WTC11 (cell line): ENCODE measurements at places on chromosomes 5 and 9. TPM values are rescaled to one million over a fixed set of nuclear protein-coding genes. Genes with fewer than 3 reads are reported as not detected.
A peak's percentile ranks its signal among the peaks of the same experiment; 100 is the strongest.

DNA sequence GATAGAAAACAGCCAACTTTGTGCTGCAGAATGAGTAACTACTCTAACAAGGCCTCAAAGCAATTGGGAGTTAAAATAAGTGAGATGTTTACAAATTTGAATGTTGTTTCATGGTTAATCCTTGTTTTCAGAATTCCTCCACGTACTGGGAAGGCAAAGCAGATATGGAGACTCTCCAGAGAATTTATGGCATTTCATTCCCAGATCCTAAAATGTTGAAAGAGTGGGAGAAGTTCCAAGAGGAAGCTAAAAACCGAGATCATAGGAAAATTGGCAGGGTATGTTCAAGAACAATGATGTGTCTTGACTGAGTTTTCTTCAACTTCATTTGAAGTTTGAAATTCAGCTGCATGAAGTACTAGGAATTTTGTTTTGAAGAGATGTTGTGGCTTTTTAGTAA, 16.4 kb downstream of the TARS1 start:
- no peaks in the 10 kb centered on the region for H3K27me3 ChIP-seq
- DNase-seq = no peak
- peaks cover 92% of the 10 kb centered on the region for H3K36me3 ChIP-seq
- peak overlapping the region; percentile 2; the same call in 1 of the 2 replicates for H3K27ac ChIP-seq
- peaks cover 3% of the 10 kb centered on the region for H3K4me1 ChIP-seq

The CATSPER3 gene
- 0.34 to 0.44 TPM (median 0.37 TPM) in 3 replicates for total RNA-seq

- no peak overlapping the region for H3K4me3 ChIP-seq
- H3K4me1 ChIP-seq = no peaks in the 10 kb centered on the region
- H3K36me3 ChIP-seq = no peaks in the 10 kb centered on the region
These were observed 37.9 kb downstream of the SLC6A7 start for GRCh38 chr5:150227606-150228273.

The FOXI1 gene
- not detected in 3 replicates for total RNA-seq

The ST8SIA4 gene
- 0.76 to 1.3 TPM (median 0.96 TPM) in 3 replicates for total RNA-seq

DNA sequence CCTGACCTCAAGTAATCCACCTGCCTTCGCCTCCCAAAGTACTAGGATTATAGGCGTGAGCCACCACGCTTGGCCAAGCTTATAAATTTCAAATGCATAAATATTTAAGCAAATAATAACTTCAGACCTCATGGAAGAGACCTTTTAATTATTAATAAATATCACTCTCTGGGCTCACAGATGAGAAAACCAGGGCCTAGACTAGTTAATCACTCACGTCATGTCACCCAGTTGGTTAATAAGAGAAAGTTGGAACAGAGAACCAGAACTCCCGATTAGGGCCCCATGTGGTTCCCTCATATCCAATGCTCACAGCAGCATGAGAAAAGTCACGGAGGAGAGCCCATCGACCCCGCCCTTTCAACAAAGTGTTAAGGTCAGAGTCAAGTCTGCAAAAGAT, 79.3 kb downstream of the EPB41L4A start:
- no peaks in the 10 kb centered on the region for H3K36me3 ChIP-seq
- H3K27me3 ChIP-seq = no peaks in the 10 kb centered on the region
- H3K4me3 ChIP-seq = no peak overlapping the region
- H3K27ac ChIP-seq = no peak overlapping the region

GRCh38 chr5:172659909-172660628, 19.0 kb downstream of the NEURL1B start:
- H3K4me1 ChIP-seq = peaks cover 11% of the 10 kb centered on the region
- no peak overlapping the region for H3K4me3 ChIP-seq
- 0 out of 2 replicates have a peak overlapping the region, but pooled peaks have one; percentile 14 for H3K27ac ChIP-seq
- peak; percentile 30 for DNase-seq

- H3K4me1 ChIP-seq = peaks cover 27% of the 10 kb centered on the region
- H3K27ac ChIP-seq = no peak overlapping the region
- no peak overlapping the region for H3K4me3 ChIP-seq
- no peak for DNase-seq
- H3K27me3 ChIP-seq = no peaks in the 10 kb centered on the region; the same call in 1 of the 2 replicates
These were observed 241.7 kb upstream of the GAS1 start for GRCh38 chr9:87189006-87189405.

- H3K36me3 ChIP-seq = no peaks in the 10 kb centered on the region
- H3K4me1 ChIP-seq = peaks cover 13% of the 10 kb centered on the region
- no peaks in the 10 kb centered on the region for H3K27me3 ChIP-seq
- DNase-seq = no peak
- no peak overlapping the region for H3K27ac ChIP-seq
- no peak overlapping the region for H3K4me3 ChIP-seq
These were observed 397.6 kb downstream of the RASEF start for GRCh38 chr9:82665324-82665723.

GRCh38 chr5:57209316-57210040, 35.6 kb downstream of the GPBP1 start:
- H3K27ac ChIP-seq = peak overlapping the region; percentile 22
- H3K27me3 ChIP-seq = no peaks in the 10 kb centered on the region
- no peak overlapping the region for H3K4me3 ChIP-seq
- no peak for DNase-seq
- peaks cover 63% of the 10 kb centered on the region for H3K4me1 ChIP-seq

The GPR151 gene
- not detected in 3 replicates for total RNA-seq

DNA sequence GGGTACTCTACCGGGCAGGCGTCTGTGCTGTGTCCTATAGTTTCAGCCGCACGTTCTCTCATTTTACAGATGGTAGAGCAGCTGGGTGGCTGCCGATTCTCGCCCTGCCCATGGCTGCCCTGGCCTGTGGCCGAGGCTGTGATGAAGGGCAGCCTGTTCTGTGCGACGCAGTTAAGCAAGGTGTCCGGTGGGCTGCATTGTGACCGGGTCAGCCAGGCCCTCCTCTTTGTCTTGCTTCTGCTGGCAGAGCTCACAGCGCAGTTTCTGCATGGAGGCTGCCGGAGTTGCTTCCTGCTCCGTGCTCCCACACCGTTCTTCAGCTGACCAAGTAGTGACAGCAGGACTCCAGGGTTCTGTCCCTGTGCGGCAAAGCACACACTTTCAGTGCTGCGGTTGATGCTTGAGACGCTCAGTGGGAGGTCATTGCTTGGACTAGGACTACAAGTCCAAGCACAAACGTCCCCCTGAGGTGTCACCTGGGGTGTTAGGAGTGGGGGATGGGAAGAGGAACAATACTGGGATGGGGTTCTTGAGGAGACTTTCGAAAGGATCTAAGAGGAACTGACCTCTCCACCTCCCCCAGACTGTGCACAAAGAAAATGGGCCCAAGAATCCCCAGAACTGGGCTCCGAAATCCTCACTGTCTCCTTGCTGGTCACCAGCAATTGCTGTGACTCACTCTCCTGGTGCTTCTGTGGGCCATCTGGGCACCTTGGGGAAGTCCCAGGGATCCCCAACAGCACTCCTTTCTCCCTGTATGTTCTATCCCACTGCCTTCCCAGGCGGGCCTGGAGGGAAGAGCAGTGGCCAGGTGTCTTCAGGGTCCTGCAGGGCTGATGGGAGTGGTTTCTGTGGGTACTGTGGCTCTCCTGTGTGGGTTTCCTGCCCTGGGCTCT, 58.2 kb downstream of the GADD45G start:
- H3K36me3 ChIP-seq = no peaks in the 10 kb centered on the region
- H3K4me3 ChIP-seq = no peak overlapping the region
- peaks cover 59% of the 10 kb centered on the region for H3K4me1 ChIP-seq
- H3K27me3 ChIP-seq = peaks cover 3% of the 10 kb centered on the region; the same call in 1 of the 2 replicates

GRCh38 chr5:140261403-140262171, 41.3 kb downstream of the PFDN1 start:
- peaks cover 8% of the 10 kb centered on the region; the same call in 1 of the 2 replicates for H3K36me3 ChIP-seq
- no peaks in the 10 kb centered on the region for H3K27me3 ChIP-seq
- H3K27ac ChIP-seq = no peak overlapping the region
- H3K4me3 ChIP-seq = no peak overlapping the region
- no peak for DNase-seq

The SMC5 gene
- 20.2 to 21.8 TPM (median 21.4 TPM) in 3 replicates for total RNA-seq

- H3K4me1 ChIP-seq = peaks cover 19% of the 10 kb centered on the region
- H3K27me3 ChIP-seq = peaks cover 3% of the 10 kb centered on the region; the same call in 1 of the 2 replicates
- H3K36me3 ChIP-seq = no peaks in the 10 kb centered on the region
- H3K4me3 ChIP-seq = no peak overlapping the region
- no peak overlapping the region for H3K27ac ChIP-seq
- no peak for DNase-seq
These were observed 70.7 kb downstream of the THBS4 start for GRCh38 chr5:80105698-80106439.

DNA sequence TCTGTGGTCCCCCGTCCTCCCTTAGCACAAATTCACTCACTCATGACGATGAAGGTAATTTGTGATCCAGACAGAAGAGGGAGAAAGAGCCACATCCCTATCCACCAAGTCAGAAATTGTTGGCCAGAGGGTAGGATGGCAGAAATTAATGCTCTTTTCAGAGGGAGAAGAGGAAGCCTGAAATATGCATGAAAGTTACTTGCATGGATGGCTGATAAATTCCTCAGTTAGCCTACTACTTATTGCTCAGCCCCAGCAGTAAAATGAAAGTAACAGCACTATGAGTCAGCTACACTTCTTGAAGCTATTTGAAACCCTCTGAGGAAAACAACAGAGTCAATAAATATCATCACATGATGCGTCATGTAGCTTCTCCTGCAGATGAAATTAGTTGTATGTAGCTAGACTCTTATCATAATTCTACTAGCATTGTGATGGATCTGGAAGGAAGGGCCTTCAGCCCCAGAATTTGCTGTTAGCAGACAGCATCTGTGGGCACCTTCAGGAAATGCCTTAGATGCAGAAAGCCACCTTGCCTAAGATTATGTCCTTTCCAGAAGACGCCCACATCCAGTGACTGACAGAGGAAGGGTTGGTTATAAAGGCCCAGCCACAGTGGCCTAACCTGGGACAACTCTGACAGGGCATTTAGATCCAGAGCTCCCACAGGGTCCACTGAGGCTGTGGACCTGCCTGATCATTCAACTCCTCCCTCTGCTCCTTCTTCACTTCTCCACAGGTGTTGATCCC, 81.2 kb upstream of the CCDC112 start:
- H3K4me3 ChIP-seq = no peak overlapping the region
- no peaks in the 10 kb centered on the region for H3K36me3 ChIP-seq

DNA sequence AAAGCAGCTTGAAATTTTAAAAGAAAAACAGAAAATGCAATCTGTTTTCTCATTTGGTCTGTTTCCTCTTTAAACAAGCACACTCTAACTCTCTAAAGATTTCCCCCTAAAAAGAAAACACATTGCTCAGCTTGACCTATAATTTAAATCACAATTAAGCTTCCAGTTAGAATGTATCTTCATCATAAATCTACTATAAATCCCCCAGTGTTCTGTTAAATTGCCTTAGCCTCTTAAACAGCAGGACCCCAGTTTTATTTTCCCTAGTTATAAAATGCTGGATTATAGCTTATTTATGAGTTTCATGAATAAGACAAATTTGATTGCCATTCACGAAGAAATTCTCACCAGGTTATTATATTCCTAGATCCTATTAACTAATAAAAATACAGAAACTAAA, 8.6 kb upstream of the SMC2 start:
- H3K27me3 ChIP-seq = no peaks in the 10 kb centered on the region
- no peak overlapping the region for H3K4me3 ChIP-seq
- H3K36me3 ChIP-seq = peaks cover 14% of the 10 kb centered on the region
- no peak for DNase-seq
- H3K27ac ChIP-seq = no peak overlapping the region

DNA sequence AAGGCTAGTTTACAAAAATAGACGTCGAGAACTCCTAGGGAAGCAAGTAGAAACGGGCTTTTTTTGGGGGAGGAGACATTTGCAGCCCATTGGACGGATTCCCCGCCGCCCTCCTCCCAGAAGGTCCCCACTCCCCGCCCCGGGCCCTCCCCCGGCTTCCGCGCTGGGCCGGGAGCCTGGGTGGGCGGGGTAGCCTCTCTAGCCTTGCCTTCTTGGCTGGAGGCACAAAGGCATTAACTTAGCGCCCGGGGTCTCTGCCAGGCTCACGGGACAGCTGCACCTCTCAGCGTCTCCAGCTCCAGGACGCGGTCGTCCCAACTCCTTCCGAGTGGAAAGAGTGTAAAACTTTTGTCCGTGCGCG, at the start of gene DMRTA1:
Gene DMRTA1 (plus strand): TSS at position 236 of the 361 bp plus-strand sequence. CDS start 242 bp downstream, outside the sequence.
- DNase-seq = peak; percentile 81
- H3K36me3 ChIP-seq = peaks cover under 1% of the 10 kb centered on the region; the same call in 1 of the 2 replicates
- peak within 1 kb of the TSS; percentile 80 for H3K4me3 ChIP-seq
- H3K4me1 ChIP-seq = peaks cover 22% of the 10 kb centered on the region
- peak within 1 kb of the TSS; percentile 72 for H3K27ac ChIP-seq

The TNFSF15 gene
- 0.09 to 0.11 TPM (median 0.09 TPM) in 3 replicates for total RNA-seq

The CAPSL gene
- not detected in 3 replicates for total RNA-seq

The ANKRD18A gene
- 10.8 to 15.7 TPM (median 12.9 TPM) in 3 replicates for total RNA-seq

GRCh38 chr9:131402738-131403492, 9.0 kb downstream of the PRRC2B start:
- no peaks in the 10 kb centered on the region for H3K27me3 ChIP-seq
- no peak for DNase-seq
- peak overlapping the region; percentile 96 for H3K27ac ChIP-seq
- H3K4me1 ChIP-seq = peaks cover 89% of the 10 kb centered on the region
- H3K4me3 ChIP-seq = peak overlapping the region; percentile 38

The OCLN gene
- total RNA-seq = 58.3 to 73.2 TPM (median 70.6 TPM) in 3 replicates

The FAM53C gene
- 51.3 to 56.2 TPM (median 53.0 TPM) in 3 replicates for total RNA-seq

DNA sequence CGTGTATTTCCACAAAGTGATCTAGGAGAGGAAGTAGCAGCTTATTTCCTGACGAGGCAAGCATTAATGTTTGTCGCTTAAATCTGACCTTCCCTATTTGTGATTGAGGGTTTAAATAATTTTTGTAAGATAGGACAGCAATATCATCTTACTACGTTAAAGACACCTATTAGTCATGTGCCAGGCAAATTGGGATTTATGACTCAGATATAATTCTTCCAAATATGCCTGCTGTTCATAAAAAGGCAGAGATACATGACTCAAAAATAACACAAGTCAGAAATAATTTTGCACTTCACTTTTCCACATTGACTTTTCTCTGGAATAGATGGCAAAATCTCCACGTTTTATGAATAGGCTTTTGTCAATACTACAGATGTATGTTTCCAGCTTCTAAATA, 43.0 kb upstream of the CDH12 start:
- H3K4me1 ChIP-seq = no peaks in the 10 kb centered on the region
- H3K27ac ChIP-seq = no peak overlapping the region
- no peak for DNase-seq
- no peaks in the 10 kb centered on the region for H3K27me3 ChIP-seq
- no peaks in the 10 kb centered on the region for H3K36me3 ChIP-seq

GRCh38 chr5:160565376-160565775, 143.7 kb downstream of the PTTG1 start:
- H3K27ac ChIP-seq = no peak overlapping the region
- DNase-seq = no peak
- H3K4me3 ChIP-seq = no peak overlapping the region
- H3K27me3 ChIP-seq = no peaks in the 10 kb centered on the region
- no peaks in the 10 kb centered on the region for H3K36me3 ChIP-seq

- no peak overlapping the region for H3K27ac ChIP-seq
- H3K27me3 ChIP-seq = no peaks in the 10 kb centered on the region
- H3K36me3 ChIP-seq = no peaks in the 10 kb centered on the region
- no peak for DNase-seq
- H3K4me1 ChIP-seq = peaks cover 9% of the 10 kb centered on the region
- H3K4me3 ChIP-seq = no peak overlapping the region
These were observed 84.9 kb upstream of the PTGER4 start for GRCh38 chr5:40594811-40595210.

GRCh38 chr5:537621-538071, 13.4 kb upstream of the SLC9A3 start:
- DNase-seq = no peak
- no peak overlapping the region for H3K27ac ChIP-seq
- H3K27me3 ChIP-seq = no peaks in the 10 kb centered on the region
- H3K4me1 ChIP-seq = no peaks in the 10 kb centered on the region
- no peaks in the 10 kb centered on the region for H3K36me3 ChIP-seq
- no peak overlapping the region for H3K4me3 ChIP-seq

GRCh38 chr9:136207616-136208015, 2.7 kb upstream of the LHX3 start:
- H3K4me3 ChIP-seq = no peak overlapping the region
- peaks cover 38% of the 10 kb centered on the region for H3K27me3 ChIP-seq
- H3K36me3 ChIP-seq = peaks cover 13% of the 10 kb centered on the region; the same call in 1 of the 2 replicates
- DNase-seq = no peak
